ENCODE measurements at places on chromosomes 12 and 14. TPM values are rescaled to one million over a fixed set of nuclear protein-coding genes. Genes with fewer than 3 reads are reported as not detected.

The TAS2R14 gene
- total RNA-seq, result 0.80 TPM

The CYP46A1 gene
- 1.3 TPM for total RNA-seq

The SLCO1B1 gene
- total RNA-seq, result not detected

The TSPAN8 gene
- not detected for total RNA-seq

The SERPINA3 gene
- not detected for total RNA-seq

The LMO3 gene
- 16.7 TPM for total RNA-seq

The ANKS1B gene
- total RNA-seq, result 8.5 TPM

The ADAMTS20 gene
- 4.5 TPM for total RNA-seq

The RD3L gene
- total RNA-seq, result not detected

The KLHL33 gene
- total RNA-seq, result not detected

The MAP3K9 gene
- total RNA-seq, result 24.7 TPM

The OXA1L gene
- 125 TPM for total RNA-seq

All from H1 (cell line).